ENCODE measurements at places on chromosomes 6 and 20.

DNA sequence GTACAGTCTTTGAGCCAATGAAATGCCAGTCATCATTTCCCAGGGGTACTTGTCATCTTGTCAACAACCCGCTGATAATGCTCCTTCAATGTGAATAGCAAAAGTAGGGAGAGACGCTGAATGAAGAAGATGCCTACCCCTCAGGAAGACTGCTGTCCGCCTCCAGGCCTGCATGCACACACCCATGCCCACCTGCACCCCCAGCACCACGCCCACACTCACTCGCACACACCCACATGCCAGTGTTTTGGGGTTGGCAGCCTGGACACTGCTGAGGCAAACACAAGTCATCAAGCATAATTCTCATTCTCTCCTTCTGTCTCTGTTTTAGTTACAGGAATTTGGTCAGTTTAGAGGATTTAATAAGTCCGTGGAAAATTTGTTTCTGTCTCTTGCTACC, 63.6 kb downstream of the SYTL3 start:
- no peak for DNase-seq

DNA sequence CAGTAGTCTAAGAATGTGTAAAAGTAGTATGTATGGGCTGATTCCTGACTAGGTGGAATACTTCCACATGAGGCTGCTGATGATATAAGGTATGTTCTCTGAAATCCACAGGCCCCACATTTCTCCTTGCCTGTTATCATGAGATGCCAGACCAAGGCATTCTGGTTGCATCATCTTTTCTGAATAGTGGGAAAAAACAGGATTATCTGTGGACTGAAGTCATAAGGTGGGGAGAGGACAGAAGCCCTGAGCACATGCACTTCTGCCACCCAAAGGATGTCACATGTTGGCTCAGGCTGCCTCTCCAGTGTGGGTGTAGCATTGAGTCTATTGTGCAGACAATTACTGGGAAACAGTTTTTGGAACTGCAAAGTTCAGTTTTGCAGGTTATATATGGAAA, 184.5 kb upstream of the RAB32 start:
- DNase-seq = no peak

- no peak for DNase-seq
These were observed 28.1 kb downstream of the INSM1 start for GRCh38 chr20:20395903-20396568.

- no peak for DNase-seq
These were observed 246.7 kb downstream of the CD109 start for GRCh38 chr6:73942592-73943186.

DNA sequence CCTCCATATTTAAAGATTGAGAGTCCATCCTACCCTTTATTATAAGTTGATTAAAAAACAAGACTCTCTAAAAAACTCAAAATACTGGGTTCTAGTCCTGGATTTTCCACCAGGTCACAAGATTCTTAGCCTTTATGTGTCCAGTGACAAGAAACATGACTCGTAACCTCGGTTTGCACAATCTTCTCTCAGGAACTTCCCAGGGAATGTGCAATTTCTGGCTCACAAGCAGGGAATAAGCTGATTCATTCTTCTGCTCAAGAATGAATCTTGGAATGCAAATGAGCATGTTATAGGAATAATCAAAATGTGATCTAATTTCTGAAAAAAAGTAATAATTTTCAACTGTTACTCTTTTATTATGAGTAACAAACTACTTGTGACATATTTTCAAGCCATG, 45.1 kb downstream of the OGFRL1 start:
- no peak for DNase-seq

DNA sequence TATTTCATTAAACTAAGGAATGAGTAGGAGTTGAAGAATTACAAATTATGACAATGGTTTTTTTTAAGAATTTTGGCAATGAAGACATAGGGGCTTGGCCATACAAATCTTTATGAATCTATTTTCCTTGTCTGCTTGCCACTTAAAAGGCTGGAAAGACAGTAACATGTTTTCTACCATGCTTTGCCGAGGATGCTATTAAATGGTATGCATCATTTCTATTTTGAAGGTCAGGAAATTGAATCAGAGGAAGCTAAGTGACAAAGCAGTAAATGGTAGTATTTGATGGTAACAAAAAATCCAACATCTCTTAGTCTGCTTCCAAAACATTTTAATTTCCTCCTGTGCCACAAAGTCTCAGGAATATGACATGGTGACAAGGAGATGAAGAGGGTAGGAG, 287.2 kb downstream of the RFPL4B start:
- no peak for DNase-seq

DNA sequence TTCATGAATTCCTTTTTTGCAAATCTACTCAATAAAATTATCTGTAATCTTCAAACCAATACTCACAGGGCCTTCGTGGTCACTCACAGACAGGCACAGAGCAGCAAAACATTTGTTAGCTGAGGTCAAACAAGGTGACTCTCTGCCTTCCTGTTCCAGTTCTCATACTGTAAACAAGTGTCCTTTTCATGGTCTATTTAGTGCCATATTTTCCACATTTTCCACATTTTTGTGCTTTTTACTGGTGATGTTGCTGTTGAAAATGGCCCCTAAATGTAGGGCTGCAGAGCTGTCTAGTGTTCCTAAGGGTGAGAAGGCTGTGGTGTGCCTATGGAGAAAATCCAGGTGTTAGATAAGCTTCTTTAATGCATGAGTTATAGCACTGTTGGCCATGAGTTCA, 133.1 kb upstream of the COL21A1 start:
- DNase-seq = no peak

Measured in amygdala (tissue), 56 donors.